Amniotic stem cell (primary cell): ENCODE measurements at places on chromosomes 6 and 20.

DNA sequence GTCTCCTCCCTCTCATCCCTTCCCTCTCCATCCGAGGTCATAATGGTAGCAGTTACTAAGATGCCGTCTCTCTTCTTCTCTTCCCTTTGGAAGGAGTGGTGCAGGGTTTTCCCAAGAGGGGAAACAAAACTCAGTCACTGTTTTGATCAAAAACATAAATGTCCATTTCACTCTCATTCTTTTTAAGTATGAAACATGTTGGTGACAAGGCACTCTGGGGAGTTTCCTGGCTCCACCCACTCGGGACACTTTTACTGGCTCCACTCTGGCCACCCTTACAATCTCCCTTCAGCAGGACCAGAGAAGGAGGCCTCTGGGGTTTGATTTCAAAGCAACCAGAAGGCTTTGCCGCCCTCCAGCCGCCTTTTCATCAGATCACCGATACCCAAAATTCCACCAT lies 57.0 kb downstream of the FGD2 start:
- no peak for DNase-seq

DNA sequence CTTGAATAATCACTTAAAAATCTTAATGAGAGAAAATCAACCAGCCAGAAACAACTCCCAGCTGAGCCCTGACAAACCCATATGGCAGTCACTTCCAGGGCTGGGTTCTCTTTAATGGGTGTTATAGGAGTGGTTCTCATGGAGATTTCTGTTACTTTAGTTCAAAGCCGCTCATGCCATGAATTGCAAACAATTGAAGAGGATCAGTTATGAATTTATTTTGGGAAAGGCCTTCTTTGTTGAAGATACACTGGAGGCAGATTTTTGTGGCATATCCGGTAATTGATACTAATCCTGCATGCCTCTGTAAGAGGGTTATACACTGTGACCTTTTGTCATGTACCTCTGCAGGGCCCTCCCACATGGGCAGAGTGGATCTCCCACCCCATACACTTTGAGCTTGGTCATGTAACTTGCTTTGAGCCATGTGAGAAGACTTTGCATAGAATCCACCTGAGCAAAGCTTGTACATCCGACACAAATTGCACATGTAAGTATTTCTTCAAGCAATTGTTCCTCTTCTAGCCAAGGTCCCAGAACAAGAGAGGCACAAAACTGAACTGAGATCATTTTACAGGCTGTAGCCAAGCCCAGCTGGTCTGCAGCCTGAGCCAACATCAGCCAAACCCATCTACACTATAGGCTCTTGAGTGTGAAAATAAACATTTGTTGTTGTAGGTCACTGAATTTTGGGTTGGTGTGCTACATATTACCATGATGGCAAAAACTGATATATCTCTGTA lies 492.3 kb downstream of the PREX1 start:
- no peak for DNase-seq

DNA sequence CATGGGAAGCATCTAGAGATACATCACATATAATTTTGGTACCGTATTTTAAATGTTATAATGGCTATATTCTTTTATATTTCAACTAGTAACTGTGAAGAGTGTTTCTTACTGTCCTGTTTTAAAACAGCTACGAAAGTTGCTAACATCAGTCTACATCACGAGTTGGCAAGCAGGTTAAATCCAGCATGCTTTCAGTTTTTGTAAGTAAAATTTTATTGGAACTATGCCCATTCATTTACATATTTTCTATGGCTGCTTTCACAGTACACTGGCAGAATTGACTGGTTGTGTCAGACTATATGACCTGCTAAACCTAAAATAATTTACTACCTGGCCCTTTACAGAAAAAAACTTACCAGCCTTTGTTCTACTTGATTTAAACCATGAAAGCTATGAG lies 478.1 kb downstream of the PHF3 start:
- DNase-seq, result no peak

DNA sequence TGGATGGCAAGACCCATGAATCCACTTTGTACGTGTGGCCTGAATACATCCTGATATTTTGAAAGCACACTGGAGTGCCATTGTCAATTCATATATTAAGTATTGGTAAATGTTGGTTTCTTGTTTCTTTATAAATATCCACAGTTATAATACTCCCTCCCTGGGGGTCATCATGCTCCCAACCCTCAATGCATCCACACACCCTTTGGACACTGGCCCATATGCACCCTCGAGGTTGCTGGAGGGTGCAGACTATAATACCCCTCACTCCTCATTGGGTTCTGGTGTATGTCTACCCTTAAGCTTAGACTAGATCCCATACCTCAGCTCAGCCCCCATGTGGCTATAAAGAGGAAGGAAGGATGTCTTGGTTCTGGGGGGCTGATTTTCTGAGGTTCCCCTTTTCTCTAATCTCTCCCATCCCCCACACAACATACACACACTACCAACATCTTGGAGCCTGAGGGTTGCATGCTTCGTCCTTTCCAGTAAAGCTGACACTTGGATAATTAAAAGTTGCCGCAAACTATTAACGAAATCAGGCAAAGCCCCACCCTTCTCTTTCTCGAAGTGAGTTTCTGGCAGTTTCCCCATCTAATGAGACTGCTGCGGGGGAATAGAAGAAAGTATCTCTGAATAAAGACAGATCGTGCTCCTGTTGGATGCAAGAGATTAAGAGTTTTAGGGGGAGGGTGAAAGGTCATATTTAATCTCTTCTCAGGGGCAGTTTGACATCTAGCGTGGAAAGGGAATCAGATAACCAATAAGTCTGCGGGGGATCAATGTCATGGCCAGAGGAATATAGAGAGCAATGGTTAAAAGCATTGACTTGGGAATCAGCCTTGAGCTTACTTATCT lies 7.4 kb downstream of the PIM1 start:
- no peak for DNase-seq

DNA sequence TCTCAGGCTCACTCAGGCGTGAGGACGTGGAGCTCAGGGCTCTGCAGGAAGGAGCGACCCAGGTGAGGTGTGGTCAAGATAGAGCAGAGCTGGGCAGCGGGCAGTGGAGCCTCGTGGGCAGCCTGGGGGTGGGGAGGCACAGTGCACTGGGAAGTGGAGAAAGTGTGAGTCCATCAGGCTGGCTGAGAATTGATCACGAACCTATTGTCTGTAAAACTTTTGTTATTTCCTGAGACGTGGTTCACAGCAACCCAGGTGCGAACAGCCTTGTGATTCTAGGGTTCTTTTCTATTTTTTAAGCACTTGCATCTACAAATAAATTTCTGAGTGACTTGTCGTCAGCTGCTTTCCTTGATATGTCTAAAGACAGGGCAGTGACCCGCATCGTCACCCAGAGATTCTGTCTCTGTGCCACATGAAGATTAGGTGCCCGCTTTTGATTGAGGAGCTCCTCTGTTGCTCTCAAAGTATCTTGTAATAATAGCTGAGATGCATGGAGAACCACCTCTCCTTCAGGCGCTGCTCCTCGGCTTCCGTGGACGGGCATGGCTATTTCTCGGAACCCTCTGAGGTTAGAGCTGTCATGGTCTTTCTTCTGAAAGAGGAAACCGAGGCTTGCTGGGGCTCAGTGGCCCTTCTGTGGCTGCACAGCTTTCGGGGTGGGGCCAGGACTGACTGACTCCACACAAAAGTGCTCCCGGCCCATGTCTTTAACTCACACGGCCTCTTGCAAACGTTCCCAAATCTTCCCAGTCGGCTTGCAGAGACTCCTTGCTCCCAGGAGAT lies 662 bp upstream of the CCR6 start:
- DNase-seq, result no peak
